ENCODE measurements at places on chromosomes 3 and 15.

DNA sequence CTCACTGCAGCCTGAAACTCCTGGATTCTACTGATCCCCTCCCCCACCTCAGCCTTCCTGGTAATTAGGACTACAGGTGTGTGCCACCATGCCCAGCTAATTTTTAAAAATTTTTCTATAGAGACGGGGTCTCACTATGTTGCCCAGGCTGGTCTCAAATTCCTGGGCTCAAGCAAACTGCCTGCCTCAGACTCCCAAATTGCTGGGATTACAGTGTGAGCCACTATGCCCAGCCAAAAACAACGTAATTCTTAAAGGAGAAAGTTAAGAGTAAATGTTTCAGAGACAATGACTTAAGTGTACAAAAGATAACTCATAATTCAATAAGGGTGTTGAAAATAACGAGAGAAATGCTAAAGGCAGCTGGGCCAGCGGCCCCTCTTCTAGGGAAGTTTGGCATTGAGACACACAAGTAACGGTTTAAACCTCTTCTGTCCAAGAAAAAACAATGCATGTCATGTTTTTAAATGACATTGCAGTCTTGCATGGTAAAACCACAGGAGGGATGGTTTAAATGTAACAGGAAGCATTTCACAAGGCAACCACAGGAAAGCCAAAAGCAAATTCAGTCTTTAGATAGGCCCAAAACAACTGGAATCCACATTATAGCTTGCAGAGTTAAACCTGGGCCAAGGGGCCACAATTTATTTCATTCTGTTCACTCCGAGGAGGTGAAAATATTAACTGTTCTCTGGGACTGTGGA lies 5.1 kb downstream of the PROK2 start:
- no peak for DNase-seq

DNA sequence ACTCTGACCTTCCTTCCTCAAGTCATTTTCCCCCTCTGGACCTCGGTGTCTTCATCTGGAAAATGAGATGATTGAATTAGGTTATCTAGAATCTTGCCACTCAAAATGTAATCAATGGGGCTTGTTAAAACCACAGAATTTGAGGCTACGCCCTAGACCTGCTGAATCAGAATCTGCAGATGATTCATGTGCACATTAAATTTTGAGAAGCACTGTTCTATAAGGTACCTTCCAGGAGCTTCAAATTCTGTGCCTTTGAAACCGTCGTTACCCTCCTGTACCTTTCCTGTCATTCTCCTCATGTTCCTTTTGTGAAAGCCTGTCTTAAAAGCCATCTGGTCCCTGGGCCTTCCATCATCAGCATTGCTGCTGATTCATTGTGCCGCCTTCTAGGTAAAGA lies 172.4 kb upstream of the TOPAZ1 start:
- DNase-seq, result no peak

DNA sequence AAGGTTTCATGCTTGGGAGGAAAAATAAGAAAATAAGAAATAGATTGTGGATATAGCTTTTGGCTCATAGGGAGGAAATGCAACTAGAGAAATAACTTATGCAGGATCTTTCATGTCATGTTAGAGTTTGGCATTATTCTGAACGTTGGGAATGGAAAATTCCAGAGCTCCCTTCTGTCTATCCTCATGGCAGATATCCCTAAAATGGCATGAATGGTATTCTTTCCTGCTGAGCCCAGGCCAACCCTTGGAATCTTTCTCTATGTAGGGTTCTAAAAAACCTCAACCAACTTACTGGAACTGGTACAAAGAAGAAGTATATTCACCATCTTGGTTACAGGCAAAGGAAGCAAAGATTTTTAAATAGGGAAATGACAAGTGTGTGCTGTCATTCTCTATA lies 212.5 kb downstream of the CHST2 start:
- no peak for DNase-seq

DNA sequence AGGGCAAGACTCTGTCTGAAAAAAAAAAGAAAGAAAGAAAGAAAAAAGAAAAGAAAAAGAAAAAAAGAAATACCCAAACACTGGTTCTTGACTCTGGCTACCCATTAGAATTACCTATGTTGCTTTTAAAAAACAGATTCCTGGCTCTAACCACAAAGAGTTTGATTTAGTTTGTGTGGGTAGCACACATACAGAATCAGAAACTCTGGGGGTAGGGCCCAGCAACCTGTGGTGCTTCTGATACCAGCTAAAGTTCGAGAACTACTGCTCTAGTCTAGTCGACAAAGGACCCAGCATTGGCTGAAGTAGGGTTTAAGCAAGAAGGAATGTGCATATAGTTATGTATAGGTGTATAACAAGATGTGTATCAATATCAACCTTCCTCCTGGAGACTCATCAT lies 392.7 kb downstream of the EFHB start:
- no peak for DNase-seq

GRCh38 chr3:24310887-24311286 lies 183.8 kb downstream of the THRB start:
- no peak for DNase-seq

GRCh38 chr3:122793568-122794416 lies at the start of gene HSPBAP1:
Gene HSPBAP1, minus strand, starts transcription at chr3:122793831. Its CDS starts 151 bp downstream, at chr3:122793680.
- peak; percentile 86 for DNase-seq

DNA sequence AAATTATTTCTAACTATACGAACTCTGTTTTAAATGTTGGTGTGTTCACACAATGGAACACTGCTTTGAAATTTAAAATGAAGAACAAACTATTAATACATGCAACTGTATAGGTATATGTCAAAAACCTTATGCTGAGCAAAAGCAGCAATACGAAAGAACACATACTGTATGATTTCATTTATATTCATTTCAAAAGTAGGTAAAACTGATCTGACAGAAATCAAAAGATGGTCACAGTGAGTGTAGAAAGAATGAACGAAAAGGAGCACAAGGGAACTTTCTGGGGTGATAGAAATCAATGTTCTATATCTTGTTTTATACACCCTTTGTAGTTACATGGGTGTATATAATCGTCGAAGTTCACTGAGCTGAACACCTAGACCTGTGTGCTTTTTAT lies 12.6 kb downstream of the ATP8B4 start:
- DNase-seq, result no peak

DNA sequence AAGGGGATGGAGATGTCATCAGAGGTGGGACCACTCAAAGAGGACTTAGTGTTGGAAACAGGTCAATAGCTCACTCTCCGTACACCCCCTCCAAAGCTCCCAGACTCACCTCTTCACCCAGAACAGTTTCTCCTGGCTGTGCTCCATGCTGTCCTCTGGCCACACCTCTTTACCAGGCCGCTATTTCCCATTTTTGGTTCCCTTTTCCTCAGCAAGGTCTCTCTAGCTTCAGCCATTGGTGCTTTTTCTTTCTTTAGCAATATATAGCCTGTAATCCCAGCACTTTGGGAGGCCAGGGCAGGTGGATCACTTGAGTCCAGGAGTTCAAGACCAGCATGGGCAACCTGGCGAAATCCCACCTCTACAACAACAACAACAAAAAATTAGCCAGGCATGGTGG lies 123.6 kb upstream of the SMAD3 start:
- no peak for DNase-seq

DNA sequence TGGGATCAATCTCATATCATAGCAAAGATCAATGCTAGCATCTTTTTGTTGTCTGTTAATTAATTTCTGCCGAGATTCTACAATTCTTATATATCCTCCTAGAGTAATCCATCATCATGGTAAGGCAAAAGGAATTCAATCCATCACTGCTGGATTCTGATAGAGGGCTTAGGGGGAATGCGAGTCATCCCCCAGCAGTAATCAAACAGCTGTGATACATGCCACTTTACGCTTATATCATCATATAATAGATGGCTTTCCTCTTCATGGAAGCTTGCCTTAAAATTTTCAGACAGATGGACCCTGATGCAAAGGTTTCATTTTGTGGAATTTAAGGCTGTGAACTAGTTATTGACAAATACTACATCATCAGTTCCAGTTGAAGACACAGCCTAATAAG lies 645.9 kb downstream of the CADM2 start:
- no peak for DNase-seq

GRCh38 chr15:52349052-52349700 lies 53.6 kb upstream of the MYO5C start:
- DNase-seq, result no peak

DNA sequence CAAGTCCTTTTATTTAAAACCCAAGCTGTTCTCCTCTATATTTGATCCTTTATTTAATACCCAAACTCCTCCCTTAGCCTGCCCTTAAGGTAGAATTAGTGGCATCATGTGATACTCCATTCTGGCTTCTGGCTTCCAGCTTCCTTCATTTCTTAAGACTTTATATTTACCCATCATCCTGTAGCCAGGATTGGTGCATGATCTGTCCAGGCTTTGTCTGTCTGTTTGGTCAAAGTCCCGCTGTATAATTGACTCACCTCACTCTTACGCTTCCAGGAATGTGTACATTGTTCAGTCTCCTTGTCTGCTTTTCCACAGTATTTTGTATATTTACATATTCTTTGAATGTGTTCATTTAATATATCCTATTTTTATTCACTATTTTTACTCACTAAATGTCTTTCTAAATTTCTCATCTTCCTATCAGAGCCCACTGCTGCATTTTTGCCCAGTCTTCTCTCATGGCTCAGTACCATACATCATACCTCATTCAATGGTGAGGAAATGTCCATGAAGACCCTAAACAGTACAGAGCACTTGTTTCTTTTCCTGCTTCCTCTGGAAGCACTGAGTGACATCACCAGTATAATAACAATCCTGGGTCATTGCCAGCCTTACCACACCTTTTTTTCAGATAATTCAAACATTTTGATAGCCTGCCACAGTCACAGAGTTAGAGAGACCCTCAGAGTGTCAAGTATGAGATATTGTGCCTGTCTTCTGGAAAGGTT lies 31.5 kb downstream of the TMEM108 start:
- DNase-seq, result no peak

GRCh38 chr3:74420538-74421124 lies 193.8 kb downstream of the CNTN3 start:
- DNase-seq, result no peak

DNA sequence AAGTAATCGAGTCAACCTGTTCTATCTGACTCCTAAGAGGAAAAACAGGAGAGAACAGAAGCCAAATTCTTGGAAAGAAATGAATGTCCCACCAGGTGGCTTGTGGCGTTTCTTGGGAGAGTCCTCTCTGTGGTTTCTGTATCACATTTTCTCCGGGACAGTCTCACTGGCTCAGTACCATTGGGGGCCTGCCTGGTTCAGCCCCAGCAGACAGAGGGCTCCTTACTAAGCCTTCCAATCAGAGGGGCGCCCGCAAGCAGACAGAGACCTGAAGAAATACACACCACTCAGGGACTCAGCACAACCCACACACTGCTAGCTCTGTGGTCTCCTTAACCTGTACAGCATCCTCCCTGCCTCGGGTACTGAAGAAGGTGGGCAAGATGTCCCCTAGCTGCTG lies 302.1 kb downstream of the TLE3 start:
- DNase-seq, result no peak

- no peak for DNase-seq
Measured at GRCh38 chr3:77329116-77329515, 289.2 kb downstream of the ROBO2 start.

- DNase-seq, result no peak
Measured at GRCh38 chr3:13054341-13055285, 18.6 kb downstream of the IQSEC1 start.

- no peak for DNase-seq
Measured at GRCh38 chr3:149080011-149080698, 6.2 kb downstream of the HLTF start.

GRCh38 chr3:182562274-182562673 lies 231.0 kb upstream of the ATP11B start:
- no peak for DNase-seq

DNA sequence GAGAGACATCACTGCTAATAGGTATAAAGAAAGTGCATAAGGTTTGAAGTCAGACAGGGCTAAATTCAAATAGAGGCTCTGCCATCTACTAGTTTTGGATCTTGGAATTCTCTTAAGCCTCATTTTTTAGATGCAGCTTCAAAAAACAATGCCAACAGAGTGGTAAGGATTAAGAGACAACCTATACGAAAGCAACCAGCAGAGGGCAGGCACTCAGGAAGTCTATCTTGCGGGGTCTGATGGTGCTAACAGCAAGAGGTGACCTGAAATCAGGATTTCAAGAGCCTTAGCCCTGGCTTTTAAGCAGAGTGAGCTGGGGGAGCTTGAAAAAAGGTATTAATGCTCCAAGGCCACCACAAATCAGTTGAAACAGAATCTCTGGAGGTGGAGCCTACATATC lies 40.7 kb downstream of the LDHAL6B start:
- no peak for DNase-seq

DNA sequence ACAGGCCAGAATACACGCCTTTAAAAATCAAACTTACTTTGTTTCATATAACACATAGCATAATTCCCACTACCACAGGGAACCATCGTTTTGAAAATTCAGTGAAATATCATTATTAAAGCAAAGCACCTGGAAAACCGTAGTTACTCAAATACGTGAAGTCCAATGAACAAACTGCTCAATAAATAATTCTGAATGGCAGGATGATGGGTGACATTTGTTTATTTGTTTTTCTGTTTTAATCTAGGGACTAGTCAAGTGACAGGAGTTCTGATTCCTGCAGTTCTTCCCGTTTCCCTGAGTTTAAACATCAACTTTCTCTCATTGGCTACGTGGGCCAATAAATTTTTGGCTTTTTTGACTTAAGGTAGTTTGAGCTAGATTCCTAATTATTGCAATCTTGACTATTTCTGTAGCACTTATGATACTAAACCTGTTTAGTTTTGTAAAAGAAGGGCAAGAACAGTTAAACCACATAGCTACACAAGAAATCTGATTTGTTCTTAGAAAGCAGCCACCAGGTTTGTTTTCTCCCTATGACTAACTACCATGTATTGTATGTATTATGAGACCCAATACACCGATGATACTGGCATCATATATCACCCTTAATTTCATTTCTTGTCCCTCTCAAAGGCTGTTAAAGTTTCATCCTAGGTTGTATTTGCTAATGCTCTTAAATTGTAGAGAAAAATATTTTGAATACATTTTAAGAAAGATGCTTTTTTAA lies 411.2 kb downstream of the SHQ1 start:
- no peak for DNase-seq

DNA sequence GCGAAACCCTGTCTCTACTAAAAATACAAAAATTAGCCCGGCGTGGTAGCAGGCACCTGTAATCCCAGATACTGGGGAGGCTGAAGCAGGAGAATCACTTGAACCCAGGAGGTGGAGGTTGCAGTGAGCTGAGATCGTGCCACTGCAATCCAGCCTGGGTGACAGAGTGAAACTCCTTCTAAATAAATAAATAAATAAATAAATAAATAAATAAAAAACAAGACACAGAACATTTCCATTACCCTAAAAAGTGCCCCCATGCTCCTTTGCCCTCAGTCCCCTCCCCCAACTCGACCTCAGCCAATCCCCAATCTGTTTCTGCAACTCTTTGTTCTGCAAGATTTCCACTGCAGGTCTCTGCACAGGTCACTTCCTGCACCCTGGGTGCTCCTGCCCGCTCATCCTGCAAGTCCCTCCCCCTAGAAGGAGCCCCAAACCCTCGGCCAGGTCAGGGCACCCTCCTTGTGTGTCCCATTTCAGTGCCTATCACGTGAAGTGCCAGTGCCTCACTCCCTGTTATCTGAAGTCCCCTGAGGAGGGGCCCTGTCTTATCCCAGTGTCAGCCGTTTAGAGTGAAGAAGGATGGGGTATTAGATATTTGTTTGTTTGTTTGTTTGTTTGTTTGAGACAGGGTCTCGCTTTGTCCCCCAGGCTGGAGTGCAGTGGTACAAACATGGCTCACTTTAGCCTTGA lies 1.1 kb downstream of the FAM240A start:
- DNase-seq, result no peak
